ENCODE measurements at places on chromosomes 6 and 20. TPM values are rescaled to one million over a fixed set of nuclear protein-coding genes. Genes with fewer than 3 reads are reported as not detected.

The TXLNB gene
- 40.4 TPM for polyA plus RNA-seq

The FKBP1C gene
- not detected for polyA plus RNA-seq

The CFAP206 gene
- 0.19 TPM for polyA plus RNA-seq

The ANKEF1 gene
- 0.27 TPM for polyA plus RNA-seq

DNA sequence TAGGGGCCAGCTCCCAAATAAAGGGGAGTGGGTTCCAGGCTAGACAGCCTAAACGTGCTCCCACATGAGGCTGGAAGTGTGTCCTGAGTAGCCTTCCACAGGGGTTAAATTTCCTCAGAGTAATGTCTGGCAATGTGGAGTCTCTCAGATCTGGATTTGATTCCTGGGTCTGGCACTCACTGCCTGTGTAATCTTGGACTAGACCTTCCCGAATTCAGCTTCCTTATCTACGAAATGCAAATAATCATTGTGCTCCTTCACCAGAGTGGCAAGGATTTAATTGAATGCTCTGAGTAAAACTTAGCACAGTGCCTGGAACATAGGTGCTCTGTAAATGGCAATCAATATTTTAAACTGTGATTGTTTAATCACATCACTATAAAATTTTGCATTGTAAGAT lies 114.4 kb downstream of the SLX4IP start:
- no peak for DNase-seq

DNA sequence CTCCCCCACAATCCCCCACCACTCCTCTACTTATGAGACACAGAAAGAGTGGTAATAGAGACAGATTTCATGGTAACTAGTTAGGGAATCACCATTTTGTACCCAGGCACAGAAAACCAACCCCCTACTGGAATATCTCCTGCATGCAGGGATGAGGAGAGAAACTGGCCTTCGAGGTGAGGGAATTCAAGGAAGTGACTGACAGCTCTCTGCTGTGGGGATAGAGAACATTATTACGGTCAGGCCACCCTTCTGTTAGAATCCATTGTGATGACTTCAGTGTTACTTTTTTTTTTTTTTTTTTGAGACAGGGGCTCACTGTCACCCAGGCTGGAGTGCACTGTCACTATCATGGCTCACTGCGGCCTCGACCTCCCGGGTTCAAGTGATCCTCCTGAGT lies 9.6 kb upstream of the ZHX3 start:
- DNase-seq = no peak

GRCh38 chr6:37579444-37580067 lies 79.9 kb upstream of the CCDC167 start:
- peak; percentile 5 for DNase-seq

DNA sequence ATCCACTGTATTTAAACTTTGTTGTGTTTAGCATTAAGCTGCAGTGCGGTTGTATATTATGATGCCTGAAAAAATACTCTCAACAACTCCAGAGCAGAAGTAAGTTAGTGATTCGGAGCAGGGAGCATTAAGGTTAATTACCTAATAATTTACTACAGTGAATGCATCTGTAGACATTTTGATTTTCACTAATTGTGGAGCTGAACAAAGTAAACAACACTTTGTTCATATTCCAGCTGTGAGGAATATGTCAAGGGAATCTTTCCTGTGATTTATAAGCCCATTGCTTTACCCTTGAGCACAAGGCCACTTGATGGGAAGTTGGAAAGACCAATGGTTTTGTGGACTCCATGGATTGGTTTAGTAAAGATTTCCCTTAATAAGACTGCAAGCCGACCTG lies 77.1 kb downstream of the CBLN4 start:
- no peak for DNase-seq

- no peak for DNase-seq
Measured at GRCh38 chr6:29617782-29618554, 15.0 kb downstream of the GABBR1 start.

DNA sequence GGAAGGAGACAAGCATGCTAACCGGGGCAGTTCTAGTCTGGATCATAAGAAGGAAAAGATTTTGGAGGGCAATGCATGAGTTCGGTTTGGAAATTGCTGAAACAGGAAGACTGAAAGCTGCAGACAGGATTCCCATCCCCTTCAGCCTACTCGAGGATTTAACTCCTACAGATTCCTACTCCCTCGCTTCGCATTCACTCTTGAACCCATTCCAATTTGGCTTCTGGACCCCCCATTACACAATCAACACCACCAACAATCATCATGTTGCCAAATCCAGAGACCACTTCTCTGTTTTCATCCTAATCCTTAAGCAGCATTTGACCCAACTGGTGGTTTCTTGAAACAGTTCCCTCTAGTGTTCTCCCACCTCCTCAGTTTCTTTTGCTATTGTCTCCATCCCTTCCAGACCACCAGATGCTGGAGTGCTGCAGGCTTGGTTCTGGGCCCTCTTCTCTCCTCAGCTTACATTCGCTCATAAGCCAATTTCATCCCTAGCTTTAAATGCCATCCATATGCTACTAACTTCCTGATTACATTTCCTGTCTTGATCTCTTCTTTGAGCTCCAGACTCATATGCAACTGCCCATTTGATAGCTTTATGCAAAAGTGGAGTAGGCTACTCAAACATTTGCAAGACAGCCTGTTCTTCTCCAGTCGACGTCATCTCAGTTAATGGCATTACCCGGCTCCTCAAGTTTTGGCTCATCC lies 66.5 kb downstream of the DTNBP1 start:
- no peak for DNase-seq

DNA sequence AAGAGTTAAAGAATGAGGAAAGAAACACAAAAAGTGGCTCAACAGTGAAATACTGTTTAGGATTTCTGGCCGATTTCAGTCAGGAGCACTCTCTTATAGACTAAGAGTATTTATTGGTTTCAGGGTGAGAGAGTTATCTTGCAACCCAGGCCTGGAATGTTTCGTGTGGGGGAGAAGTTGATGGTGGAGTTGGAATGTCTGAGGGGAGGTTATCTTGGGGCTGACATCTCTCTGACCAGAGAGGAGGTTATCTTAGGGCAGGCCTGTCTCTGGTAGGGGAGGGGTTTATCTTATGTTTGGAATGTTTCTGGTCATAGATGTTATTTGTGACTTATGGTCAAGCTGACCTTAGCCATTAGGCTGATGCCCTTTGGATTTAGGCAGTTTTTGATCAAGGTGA lies 80.3 kb downstream of the HTR1B start:
- DNase-seq = no peak

GRCh38 chr6:7314414-7314813 lies 1.4 kb upstream of the SSR1 start:
- DNase-seq = no peak

GRCh38 chr6:36038120-36038876 lies 10.7 kb downstream of the MAPK14 start:
- no peak for DNase-seq

- no peak for DNase-seq
Measured at GRCh38 chr6:151553416-151554165, 59.8 kb downstream of the CCDC170 start.

- no peak for DNase-seq
Measured at GRCh38 chr6:75333676-75334200, 49.1 kb upstream of the TMEM30A start.

DNA sequence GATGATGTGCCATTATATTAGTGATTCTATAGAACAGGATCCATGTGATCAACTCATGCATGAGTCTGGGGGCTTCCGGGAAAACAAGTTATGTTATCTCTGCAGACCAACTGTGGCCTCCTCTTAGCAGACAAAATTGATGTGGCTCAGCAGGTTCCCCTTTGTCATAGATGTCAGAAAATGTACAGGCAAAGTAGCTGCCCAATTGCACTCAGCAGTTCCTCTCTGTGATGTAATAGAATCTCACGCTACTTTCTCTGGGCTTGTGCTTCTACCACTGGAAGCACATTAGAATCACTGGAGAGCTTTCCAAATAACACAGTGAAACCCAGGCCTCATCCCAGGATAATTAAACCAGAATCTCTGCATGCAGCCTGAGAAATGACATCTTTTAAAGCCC lies 253.1 kb downstream of the SLC24A3 start:
- DNase-seq = no peak

DNA sequence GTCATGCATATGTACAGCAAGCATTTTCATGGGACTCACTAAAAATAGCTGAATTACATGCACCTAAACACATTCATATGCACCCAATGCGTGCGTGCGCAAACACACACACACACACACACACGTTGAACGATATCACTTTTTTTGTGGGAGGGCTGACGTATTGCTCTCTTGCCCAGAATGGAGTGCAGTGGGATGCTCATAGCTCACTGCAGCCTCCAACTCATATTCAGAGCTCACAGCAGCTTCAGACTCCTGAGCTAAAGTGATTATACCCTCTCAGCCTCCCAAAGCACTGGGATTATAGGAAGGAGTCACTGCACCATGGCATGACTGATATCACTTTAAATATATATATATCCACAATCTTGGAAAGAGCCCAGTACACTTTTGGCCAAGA lies 620.4 kb upstream of the MANEA start:
- no peak for DNase-seq

DNA sequence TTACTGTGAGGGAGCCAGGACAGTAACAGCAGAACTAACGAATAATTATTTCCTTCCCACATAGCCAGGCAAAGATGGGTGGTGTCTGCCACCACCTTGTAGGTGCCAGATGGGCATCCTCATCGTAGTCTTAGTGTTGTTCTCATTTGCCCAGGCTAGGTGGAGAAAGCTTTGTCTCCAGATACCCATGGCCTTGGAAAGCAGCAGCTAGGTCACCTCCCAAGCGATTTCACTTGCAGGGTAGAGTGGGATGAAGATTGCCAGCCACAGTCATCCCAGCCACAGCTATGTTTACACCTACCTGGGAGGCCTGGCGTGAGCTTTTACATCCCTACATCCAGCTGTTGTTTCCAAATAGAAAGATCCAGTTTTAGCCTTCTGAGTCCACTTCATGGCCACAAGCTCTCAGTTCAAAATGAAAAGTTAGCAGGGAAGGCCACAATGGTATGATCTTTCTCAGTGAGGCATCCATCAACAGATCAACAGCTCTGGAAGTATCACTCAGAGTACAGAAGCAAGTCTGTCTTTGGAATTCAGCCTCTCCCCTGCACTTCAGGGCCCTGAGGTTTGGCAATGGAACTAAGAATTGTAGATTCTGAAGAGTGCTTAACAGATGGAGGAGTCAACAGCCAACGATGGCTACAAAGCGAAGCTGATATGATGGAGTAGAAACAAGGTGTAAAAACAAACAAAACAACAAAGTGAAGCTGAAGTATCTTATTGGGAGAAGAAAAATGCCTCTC lies 11.0 kb upstream of the SNRPC start:
- no peak for DNase-seq

GRCh38 chr6:158834675-158835385 lies 15.7 kb upstream of the EZR start:
- no peak for DNase-seq

- DNase-seq = peak; percentile 32
Measured at GRCh38 chr6:80872199-80872950, 765.9 kb downstream of the BCKDHB start.

DNA sequence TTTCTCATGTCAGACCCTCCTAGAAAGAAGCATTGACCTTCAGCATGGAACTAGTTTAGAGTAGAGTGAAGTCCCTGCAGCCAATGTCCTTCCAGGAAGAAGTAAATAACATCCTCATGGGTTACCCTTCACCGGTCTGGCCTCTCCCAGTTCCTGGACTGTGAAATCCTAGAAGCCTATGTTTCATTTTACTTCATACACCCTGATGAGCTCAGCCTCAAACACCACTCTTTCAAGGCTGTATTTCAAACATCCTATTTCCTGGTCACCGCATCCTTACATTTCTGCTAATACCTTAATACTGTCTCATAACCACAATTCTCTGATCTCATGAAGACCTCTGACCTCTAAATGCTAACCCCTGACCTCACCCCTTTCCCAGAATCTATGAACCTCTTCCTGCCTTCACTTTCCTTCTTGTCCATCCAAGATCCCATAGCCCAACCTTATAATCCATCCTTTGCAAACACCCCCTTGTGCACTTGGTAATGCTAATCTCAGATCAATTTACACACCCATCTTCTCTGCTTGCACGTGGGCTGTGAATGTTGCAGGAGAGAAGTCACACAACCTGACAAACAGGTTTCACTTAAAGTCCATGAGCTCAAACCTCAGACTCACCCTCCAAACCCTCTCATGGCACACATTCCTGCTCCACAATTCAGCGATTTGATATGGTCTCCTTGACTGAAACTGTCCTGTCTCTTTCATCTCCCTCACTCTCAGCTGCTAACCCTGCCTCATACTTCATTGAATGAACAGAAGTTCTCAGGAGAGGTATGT lies 30.2 kb downstream of the SLC2A10 start:
- no peak for DNase-seq

- DNase-seq = no peak
Measured at GRCh38 chr6:169291646-169292337, 38.1 kb upstream of the THBS2 start.

GRCh38 chr6:14716499-14717146 lies 529.2 kb upstream of the JARID2 start:
- no peak for DNase-seq

DNA sequence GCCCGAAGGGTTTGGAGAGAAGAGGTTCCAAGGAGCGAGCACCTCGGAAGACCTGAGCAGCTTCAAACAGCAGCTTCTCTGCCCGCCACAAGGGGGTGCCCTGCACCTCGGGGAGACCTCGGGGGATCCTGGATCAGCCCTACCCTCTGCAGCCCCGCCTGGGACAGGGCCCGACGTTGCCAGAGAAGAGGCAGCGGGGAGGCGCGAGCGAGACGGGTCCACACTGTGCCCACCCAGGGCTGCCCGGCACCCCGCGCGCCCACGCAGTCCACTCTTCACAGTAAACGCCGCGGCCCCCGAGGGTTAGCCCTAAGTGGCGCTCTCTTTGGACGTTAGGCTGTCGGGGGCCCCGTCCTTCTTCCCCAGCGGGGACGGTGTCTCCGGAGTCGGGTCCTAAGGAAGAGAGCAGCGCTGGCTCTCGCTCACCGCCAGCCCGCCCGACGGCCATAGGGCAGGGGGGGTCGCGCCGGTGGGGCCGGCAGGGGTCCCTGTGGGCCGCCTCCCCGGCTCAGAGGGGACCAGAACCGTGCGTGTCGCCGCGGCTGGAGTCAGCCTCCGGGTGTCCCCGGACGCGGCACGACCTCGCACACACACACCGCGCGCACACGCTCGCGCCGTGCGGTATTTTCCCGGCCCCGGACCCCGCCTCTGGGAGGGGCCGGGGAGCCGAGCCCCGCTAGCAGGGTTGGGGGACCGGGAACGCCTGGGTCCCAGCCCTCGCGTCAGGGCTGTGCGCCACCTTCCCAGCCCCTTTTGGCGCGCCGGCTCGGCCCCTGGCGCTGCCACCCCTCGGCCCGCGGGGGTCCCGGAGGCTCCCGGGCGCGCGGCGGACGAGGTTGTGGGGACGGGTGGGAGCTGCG lies 929 bp downstream of the CDH22 start:
- peak; percentile 42 for DNase-seq
